NCI-H748 treated with DMSO at 0.1 percent for 48 hours (cell line): ENCODE measurements at places on chromosomes 2 and 18.

GRCh38 chr2:66253066-66253465 lies 181.9 kb upstream of the MEIS1 start:
- no peak for DNase-seq

GRCh38 chr2:220539481-220539880 lies 912.1 kb downstream of the SLC4A3 start:
- no peak for DNase-seq

DNA sequence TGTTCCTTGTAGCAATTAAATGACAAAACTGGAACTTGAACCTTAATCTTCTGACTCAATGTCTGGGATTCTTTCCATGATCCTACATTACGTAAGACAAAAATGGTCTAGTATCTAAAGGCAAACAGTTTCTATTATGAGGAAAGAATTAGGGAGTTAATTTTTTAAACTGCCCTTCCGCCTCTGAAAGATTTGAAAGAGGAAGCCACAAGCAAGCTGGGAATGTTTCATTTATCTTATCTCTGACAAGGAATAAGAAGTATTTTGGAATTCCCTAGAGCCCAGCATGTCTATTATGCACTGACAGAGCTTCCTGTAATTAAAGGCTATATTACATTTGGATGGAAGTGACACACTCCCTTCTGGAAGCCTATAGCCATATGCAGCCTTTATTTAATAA lies 558.8 kb upstream of the CDH2 start:
- DNase-seq, result no peak

GRCh38 chr2:64276417-64277095 lies 132.3 kb upstream of the PELI1 start:
- DNase-seq, result no peak

DNA sequence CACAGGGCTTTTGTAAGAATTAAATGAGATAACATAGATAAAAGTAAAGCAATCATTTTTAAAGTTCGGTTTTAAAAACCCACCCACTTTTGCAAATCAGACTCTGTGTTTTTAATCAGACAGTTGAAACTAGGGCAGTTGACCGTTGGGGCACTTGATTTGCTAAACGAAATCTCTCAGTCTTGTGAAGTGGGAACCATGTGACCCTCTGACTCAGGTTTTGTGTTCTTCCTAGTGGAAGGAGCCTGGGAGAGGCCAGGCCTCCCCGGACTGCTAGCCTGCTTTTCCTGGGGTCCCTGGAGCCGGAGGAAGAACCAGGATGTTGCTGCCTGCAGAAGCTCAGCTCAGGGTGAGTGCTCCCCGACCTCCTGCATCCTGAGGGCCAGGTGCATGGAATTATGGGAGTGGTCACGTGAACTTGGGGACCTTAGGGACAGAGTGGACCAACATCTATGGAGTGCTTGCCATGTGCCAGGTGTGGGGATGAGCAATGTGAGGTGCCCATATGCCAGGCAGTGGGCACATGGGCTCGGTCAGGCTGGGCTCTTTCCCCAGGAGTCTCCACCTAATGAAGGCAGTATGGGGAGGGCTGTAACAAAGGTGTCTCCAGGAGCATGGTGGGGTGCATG lies 3.9 kb downstream of the C2orf72 start:
- no peak for DNase-seq

- DNase-seq, result peak; percentile 6
Measured at GRCh38 chr2:134919341-134920210, 954 bp downstream of the CCNT2 start.

DNA sequence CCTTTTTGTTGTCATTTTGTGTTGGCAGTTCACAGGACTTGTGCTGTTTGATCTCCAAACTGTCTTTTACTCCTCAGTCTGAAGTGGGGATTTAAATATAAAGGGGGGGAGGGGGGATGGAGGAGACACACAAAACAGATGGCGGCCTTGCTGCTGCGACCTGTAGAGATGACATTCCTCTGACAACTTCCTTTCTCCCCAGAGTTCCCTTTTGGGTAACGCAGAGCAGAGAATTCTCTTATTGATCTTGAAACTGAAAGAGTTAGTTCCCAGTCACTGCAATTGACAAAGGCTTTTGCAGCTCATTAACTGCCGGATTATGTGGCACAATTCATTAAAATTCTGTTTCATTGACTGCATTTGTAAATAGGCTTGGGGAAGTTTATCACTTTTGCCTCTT lies 279.3 kb downstream of the TSN start:
- DNase-seq, result peak; percentile 31

- no peak for DNase-seq
Measured at GRCh38 chr18:4842751-4843150, 354.3 kb downstream of the AKAIN1 start.

DNA sequence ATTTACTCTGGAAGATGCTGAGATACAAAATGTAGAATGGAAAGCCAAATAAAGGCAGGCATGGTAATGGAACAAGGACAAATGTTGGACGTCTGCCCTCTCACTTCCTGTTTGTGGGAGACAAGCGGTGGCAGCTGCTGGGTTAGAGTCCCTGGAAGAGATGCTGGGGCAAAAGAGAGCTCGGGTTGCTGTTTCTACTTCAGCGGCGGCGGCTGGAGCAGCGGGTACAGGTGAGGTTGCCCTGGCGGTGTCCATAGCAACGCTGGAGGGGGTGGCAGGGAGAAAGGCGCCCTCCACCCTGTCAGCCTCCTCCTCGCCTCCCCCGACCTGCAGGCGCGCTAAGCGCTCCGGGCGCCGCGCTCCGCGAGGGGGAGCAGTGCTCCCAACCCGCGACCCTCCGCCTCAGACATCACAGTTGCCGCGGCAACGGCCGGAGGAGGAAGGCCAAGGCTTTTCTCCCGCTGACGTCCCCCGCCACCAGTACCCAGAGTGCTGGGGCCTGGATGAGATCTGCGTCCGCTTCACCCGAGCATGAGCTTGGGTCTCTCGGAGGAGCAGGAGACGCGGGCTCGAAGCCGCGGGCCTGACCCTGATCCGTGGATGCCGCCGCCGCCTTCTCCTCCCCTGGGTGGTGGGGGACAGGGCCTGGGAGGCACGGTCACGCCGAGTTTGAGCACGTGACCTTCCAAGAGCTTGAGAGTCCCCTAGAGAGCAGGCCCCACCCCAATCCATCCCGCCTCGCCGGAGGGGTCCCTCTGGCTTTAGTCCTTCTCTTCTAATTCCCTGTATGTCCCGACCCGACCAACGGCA lies 65.6 kb downstream of the NOL4 start:
- DNase-seq, result peak; percentile 99

DNA sequence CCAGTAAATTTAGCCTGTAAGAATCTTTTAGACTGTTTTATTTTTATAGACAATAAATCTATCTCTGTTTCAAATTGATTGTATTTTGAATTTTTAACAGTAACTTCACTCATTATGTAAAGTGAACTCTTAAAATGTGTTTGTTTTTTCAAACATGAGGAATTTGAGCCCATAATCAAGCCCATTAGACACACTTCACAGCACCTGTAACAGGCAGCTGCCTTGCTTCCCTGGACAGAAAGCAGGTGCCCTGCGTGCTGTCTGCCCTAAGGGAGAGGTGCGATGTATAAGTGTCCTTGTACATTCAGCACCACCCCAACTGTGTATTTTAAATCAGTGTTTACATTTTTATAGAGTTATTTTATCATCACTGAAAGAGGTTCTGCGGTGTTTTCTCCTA lies 186.5 kb upstream of the TPO start:
- DNase-seq, result peak; percentile 87
